ENCODE measurements at places on chromosomes 4 and X.

DNA sequence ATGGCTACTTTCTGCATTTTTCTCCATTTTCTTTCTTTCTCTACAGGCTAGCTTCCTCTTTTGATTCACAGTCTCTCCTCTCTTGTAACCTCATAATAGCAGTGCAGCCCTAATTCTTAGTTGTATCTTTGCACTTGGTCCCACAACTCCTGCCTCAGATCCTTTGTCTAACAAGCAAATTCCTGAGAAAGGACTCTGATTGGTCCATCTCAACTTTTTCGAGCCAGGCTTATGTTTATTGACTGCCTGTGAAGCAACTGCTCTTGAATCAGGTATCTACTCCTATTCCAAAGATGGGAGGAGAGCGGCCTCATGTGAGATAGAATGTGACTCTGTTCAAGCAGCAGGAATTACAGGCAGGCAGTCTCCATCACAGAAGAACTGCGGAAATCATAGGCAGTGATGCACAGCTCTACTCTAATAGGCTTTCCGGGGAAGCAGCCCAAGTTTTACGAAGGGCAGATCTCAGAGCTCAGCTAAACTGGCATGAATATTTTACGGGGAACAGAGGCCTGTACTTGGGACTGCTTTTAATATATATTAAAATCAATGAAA lies 123.5 kb downstream of the GABRB1 start:
- no peak for DNase-seq

DNA sequence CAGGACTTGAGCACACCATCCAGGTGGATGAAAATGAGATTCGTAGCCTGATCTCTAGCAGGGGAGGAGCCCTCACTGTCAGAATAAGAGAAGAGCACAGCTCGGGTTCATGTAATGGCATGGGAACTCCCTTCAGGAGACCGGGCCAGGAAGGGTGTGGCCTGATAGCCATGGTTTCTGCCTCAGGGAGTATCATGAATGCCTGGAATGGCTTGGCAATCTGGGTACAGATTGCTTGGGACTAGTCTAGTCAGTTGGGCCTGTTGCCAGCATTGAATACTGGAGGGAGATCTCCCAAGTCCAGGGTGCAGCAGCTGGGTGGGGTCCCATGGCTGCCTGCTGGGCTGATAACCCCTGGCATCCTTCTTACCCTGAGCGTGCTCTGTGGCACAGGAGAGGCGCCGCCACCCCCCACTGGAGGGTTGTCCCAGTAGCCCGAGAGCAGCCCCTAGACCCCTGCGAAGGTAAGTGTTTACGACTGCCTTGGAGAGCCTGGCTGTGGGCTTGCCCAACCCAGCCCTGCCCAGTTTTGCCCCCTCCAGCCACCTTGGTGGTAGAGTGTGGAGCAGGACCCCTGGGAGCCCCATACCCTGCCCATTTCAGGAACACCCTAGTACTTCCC lies 298.8 kb downstream of the TEX13A start:
- DNase-seq: no peak

GRCh38 chr4:159410076-159410777 lies 307.3 kb downstream of the RAPGEF2 start:
- no peak for DNase-seq

DNA sequence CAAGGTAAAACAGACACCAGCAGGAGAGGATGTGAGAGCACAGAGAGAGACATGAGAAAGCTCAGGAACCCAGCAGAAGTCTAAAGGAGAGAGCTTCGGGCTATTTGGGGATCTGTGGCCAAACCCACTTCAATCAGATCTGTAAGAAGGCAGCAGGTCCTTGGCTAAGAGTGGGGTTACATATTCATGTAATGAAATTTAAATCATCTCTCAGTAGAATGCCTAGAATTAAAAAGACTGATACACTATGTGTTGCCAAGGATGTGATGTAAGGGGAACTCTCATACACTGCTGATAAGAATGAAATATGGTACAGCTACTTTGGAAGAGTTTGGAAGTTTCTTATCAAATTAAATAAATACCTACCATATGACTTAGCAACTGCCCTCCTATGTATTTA lies 35.8 kb downstream of the PDE5A start:
- no peak for DNase-seq

- DNase-seq: no peak
Measured at GRCh38 chr4:174627473-174627872, 105.2 kb upstream of the HPGD start.

DNA sequence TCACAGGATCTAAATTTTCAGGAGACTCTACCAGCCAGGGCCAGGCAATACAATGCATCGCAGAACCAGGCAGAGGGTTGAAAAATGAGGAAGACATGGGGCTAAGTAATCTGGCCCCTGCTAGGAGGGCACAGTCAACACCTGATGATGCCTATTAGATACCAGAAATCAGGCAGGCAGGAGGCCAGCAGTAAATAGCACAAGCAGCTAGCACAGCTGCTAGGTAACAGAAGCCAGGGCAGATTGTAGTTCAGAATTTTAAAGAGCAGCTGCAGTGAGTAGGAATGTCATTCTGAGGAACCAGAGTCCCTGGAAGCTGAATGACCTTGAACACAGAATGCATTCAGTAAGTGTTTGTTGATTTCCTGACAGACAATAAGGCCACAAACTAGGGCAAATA lies 38.8 kb upstream of the TRPC5OS start:
- DNase-seq: no peak

DNA sequence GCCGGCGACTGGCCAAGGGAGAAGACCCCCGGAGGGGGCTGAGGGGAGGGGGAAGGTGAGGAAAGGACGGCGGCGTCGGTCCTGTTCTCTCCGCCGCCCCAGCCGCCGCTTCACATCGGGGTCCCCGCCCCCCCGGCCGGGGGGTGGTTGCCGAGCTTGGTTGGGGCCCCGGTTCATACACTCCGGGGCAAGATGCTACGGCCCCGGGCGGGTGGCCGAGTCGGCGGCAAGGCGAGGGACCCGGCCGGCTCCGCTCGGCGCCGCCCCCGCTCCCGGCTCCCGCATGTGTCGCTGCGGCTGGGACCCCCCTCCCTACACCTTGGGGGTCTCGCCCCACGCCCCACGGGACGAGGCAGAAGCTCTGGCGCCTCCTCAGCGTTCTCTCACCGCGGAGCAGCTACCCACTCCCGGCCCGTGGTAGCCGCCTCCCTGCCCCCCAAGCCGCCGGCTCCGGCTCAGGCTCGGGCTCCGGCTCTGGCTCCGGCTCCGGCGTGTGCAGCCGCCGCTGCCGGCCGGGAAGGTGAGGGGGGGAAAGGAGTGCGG lies 461 bp downstream of the FBXW7 start:
- no peak for DNase-seq

DNA sequence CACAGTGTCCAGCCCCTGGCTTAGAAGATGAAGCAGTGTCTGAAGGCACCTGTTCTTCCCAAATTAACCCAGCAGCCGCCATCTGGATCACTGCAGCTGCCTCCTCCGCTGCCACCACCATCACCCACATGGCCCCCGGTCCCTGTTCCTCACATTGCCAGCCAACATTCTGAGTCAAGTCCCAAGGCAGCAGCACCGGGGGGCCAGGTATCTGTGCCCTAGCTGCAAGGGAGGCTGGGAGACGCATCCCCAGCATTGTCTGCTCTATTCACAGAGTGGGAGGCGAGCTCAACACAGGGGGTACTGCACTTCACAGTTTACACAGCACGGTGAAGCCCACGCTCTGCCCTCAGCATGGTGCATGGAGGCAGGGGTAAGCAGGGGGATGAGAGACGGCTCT lies 42.3 kb upstream of the MAN2B2 start:
- no peak for DNase-seq

- no peak for DNase-seq
Measured at GRCh38 chr4:35965300-35965699, 279.0 kb downstream of the ARAP2 start.

DNA sequence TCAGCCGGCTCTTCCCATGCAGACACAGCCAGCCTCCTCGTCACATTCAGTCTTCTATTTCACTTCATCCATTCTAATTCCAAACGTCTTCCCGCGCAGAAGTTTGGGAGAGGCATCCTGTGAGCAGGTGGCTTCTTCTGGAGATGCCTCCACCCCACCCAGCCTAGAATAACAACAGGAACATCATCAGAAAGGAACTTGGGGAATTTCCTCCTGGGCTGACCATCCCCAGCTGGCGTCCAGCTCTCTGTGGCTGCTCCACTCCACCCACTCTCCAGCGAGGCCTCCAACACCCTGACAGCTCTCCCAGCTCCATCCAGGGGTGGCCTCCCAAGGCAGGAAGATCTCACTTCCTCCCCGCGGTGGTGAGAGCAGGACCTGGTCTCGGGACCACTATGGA lies 5.5 kb upstream of the C4orf50 start:
- DNase-seq: no peak

- no peak for DNase-seq
Measured at GRCh38 chr4:55682295-55682694, 46.2 kb upstream of the NMU start.

DNA sequence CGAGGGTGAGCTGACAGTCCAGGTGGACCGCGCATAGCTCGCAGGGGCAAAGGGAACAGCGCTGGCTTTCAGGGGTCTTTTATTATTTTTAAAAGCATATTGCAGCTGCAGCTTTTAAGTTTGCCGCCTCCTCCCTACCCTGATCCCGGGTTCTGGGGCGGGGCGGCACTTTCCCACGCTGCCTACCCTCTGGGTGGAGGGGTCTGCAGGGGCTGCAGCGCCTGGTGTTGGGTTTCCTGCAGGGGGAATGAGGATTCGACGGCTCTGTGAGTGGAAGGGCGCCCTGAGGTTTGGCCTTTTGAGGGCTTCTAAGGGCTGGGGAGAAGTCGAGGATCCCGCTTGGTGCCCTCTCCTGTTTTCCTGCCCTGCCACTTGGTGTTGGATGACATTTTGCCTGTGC lies 80.7 kb upstream of the SCML1 start:
- no peak for DNase-seq

DNA sequence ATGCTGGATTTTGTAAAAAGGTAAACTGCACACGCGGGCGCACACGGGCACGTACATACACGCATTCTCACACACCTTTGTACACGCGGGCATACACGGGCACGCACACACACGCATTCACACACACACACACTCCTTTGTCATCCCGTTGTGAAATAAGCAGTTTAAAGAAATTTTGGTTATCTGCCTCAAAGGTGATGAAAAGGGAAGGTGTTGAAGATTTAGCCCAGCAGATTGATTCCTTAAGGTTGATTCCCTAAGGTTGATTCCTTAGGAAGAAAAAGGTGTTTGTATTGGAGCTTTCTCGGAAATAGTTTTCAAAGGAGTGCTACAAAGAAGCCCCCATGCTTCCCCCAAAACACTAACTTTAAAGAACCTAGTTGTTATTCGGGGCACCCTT lies 693 bp downstream of the ATP10D start:
- no peak for DNase-seq

DNA sequence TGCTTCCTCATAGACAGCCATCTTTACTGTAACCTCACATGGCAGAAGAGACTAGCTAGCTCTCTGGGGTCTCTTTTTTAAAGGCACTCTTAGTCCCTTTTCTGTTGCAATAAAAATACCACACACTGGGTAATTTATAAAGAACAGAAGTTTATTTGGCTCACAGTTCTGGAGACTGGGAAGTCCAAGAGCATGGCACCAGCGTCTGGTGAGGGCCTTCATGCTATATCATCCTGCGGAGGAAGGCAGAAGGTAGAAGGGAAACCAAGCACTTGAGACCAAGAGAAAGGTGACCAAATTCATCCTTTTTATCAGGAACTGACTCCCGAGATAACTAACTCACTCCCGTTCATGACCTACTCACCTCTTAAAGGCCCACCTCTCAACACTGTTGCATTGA lies 5.4 kb upstream of the ANXA5 start:
- DNase-seq: no peak

DNA sequence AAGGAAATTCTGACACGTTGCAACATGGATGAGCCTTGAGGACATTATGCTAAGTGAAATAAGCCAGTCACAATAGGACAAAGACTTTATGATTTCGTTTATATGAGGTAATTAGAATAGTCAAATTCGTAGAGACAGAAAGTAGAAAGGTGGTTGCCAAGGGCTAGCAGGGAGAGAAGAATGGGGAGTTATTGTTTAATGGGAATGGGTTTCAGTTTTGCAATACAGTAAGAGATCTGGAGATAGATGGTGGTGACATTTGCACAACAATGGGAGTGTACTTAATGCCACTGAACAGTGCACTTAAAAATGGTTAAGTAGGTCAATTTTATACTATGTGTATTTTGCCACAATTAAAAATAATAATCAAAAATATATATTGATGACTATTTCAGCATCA lies 43.4 kb upstream of the TMEM154 start:
- DNase-seq: no peak

DNA sequence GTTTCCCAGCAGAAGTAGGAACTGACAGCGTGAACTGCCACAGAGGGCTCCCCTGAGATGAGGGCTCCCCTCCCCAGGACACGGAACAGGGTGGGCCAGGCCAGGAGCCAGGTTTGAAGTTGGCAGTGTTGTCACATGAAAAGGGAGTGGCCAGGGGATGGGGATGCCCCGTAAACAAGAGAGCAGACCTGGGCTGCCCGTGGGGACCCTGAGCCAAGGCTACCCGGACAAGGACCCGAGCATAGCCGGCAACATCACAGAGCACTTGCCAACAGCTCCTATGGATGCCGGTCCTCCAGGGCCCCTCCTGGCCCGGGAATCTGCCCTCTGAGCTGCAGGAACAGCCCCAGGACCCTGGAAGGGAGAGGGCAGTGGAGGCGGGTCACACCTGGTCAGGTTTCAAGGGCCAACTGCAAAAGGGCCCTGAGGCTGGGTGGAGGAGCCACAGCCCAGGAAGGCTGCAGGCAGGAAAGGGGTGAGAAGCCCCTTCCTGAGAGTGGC lies 102.1 kb downstream of the CPZ start:
- no peak for DNase-seq

DNA sequence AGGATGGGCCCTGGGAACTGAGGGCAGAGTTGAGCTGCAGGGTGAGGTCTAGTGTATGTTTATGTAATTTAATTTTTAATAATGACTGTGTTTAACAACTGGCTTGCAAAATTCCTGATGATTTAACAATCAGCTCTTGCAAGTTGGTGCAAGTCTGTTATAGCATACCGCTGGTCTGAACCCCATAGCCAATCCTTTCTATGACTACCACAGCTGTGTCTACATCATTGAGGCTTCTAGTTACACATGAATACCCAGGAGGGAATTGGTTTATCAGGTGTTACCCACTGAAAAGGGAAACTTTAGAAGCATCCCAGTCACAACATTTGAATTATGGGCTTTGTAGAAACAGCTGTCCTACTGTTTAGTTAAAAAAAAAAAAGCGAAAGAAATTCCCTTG lies 38.3 kb downstream of the SUPT20HL1 start:
- DNase-seq: no peak

GRCh38 chr4:107757864-107758476 lies 37.9 kb upstream of the PAPSS1 start:
- DNase-seq: no peak

- no peak for DNase-seq
Measured at GRCh38 chrX:121172703-121173102, 125.3 kb downstream of the GLUD2 start.

GRCh38 chrX:129115104-129115503 lies 408.2 kb downstream of the SMARCA1 start:
- no peak for DNase-seq

- DNase-seq: no peak
Measured at GRCh38 chrX:134026565-134027311, 41.3 kb upstream of the GPC3 start.

Measured in BJ (cell line).